ENCODE measurements at places on chromosomes 2 and 18. TPM values are rescaled to one million over a fixed set of nuclear protein-coding genes. Genes with fewer than 3 reads are reported as not detected.

The POTEI gene
- not detected for total RNA-seq

The GPBAR1 gene
- total RNA-seq = 0.12 TPM

The NPPC gene
- total RNA-seq = 1.3 TPM

The IL1F10 gene
- not detected for total RNA-seq

The NETO1 gene
- total RNA-seq = not detected

The CCT4 gene
- total RNA-seq = 211 TPM

The GCKR gene
- 0.22 TPM for total RNA-seq

The RIT2 gene
- total RNA-seq = not detected

The UGT1A6 gene
- total RNA-seq = not detected

The GPR45 gene
- not detected for total RNA-seq

The VIT gene
- total RNA-seq = 0.37 TPM

The GALNT14 gene
- 1.2 TPM for total RNA-seq
